ENCODE measurements at places on chromosomes 12 and 14.

DNA sequence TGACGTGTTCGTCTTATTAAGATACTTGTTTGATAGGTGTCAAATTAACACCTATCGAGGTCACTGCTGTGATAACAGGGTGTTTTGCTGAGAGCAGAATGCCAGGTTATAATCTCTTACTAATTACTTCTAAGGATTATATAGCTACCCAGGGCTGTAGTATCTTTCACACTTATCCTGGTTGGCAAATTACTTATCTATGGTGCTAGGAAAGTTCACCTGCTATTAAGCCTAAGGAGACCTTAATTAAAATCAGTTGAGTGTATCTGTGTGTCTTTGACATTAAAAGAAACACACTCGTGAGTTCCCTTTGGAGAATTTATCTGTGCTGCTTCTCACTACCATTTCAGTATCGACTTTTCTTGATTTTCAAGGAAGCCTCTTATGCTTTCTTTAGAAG lies 301.6 kb upstream of the SLC16A7 start:
- DNase-seq: no peak

DNA sequence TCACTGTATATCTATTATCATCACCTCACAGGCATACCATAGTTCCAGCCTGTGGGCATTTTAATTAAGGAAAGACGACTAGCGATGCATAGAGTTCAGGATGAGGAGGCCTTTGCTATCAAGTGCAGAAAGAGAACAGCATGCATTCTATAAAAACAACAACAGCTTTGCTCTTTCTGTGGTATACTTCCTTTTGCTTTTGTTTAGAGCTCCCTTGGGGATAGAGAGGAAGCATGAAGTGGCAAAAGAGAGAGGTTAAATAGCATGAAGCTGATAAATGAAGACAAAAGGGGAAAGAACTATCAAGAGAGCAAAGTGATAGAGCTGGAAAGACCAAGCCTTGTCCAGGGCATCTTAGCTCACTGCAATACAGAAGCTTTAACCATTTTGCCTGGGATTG lies 23.5 kb downstream of the IFNG-AS1 start:
- DNase-seq: no peak

DNA sequence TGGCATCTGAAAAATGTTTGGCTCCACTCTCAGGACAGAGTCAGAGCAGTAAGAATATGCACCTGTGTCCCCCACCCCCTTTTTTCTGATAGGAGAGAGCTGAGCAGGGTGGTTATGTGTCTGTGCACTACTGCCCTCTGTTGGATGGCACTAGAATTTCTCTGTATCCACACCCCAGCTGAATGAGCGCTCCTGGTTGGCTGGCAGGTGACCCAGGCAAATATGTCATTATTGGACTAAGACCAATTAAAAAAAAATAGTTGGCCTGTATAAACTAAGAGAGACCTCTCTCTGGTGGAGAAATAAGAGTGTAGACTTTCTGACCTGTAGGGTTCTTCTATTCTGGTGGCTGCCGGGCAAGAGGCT lies 107.0 kb downstream of the PTCSC3 start:
- DNase-seq: peak; percentile 4

DNA sequence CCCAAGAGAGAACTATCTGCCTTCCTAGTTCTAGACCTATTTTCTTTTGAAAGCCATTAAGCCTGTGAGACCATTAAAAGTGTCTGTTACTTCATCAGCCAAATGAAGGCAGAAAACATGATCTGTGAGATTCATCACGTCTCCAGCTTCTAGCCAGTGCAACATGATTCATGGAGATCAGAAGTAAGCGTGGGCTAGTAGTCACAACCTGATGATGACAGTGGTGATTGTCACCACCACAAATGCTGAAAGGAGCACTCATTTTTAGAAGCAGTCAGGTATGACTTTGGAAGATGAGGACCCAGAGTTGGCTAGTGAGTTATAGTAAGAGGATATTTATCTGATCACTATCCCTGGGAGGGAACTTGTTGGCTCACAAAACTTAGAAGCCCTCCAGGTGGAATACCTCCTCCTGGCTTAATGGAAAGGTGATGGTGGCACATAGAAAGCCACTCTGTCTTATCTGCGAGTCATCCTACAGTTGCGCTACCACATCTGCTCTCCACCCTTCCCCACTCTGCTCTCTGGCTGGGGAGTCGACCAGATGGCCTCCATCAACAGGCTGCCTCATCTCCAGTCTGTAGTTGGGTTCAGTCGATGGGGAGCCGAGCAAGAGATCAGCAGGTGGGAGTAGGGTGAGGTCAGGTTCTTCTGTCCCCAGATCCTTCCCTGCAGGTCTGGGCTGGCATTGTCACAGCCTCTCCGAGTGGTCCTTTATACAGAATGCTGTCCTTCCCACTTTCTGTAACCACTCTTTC lies 317.6 kb upstream of the FKBP4 start:
- DNase-seq: no peak

DNA sequence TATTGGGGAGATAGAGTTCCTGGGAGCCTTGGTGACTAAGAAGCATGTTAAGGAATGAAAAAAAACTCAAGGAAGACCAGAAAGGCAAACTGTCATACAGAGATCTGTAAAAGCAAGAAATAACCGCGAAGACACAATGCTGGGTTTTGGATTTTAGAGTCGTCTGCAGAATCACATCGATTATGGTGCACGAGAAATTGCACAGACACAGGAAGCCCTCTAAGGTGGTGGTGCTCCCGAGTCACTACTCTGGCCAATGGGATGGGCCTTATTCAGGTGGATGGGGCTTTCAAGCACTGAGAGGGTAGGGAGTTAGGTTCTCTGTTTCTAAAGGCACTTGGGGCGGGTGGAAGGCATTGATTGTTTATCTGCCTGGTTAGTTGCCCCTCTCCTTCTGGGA lies 10.3 kb upstream of the FLVCR2 start:
- DNase-seq: no peak

DNA sequence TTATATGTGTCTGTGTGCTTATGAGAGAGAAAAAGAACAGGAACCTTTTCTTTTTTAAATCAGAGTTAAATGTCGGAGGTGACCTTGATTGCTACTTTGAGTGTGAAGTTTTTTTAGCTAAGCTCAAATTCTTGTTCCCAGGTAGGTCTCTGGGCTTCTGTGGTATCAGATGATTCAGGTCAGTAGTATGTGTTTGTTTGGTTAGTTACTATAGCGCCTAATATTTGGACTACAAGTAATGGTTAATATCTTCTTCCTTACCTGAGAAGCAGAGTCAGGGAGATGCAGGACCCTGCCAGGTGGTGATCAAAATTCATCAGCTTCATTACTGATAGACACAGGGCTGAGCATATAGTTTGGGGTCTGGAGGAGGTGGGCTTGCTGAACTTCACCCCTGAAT lies 30.8 kb downstream of the ADCK1 start:
- no peak for DNase-seq

- DNase-seq: no peak
Observed at GRCh38 chr12:75529316-75529715, 17.9 kb upstream of the KRR1 start.

- no peak for DNase-seq
Observed at GRCh38 chr14:92941531-92941930, 18.6 kb downstream of the CHGA start.

DNA sequence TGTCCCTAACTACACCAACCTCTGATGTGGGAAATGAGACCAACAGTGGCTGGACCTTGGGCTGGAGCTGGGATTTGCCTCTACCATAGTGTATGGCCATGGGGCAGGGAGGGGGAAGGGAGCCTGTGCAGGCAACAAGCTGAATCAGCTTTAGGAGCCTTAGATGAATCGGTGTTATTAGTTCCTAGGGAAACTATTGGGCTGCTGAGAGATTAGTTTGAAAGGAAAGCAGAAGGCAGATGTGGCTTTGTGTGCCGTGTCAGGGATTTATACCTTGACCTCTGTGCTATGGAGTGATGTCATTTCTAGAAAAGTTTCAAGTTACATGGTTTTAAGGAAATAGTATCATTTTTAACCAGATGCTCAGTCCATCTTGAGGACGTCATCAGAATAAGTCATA lies 19.5 kb upstream of the GAS2L3 start:
- no peak for DNase-seq

DNA sequence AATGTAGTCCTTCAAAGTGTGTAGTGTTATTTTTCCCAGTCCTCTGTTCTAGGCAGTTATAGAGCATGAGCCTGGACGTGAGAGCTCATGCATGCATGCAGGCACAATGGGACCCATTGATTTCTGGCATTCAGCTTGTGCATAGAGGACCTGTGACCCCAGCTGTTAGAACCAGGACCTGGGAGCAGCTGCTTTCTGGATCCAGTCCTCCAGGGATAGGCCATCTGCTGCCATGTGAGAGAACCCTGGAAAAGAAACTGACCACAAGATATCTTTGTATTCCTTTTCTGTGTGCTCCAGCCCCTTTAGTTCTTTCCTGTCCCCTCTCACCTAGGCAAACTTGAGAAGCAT lies 76.9 kb downstream of the SUSD6 start:
- DNase-seq: no peak

- DNase-seq: no peak
Observed at GRCh38 chr12:7142056-7142644, 12.0 kb downstream of the CLSTN3 start.

GRCh38 chr14:56555921-56556570 lies 23.6 kb upstream of the TMEM260 start:
- DNase-seq: peak; percentile 20

DNA sequence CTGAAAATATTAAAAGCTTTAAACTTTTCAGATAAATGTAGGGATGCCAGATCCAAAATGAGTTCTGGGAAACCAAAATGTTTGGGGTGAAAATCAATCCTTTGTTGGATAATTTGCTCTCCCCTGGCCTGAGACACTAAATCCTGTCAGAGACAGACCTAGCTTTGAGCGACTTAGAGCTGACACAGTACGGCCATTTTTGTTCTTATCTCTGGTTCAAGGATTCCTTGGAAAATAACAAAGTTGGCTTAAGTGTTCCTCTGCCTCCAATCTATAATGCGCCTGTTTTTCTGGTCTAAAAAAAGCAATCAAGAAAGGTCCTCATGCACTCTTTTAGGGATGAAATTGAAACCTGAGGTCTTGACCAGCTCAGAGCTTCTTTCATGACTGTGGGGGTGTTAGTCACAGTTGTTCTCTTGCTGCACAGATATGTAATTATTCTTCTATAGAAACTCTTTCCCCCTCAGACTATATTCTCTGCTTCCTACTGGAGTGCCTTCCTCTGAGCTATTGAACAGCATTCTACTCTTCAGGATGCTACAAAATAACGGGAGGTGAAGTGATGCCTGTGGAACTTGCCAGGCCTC lies 52.3 kb upstream of the EGLN3 start:
- no peak for DNase-seq

- no peak for DNase-seq
Observed at GRCh38 chr12:70305794-70306193, 60.3 kb upstream of the KCNMB4 start.

- no peak for DNase-seq
Observed at GRCh38 chr12:123388951-123389559, 5.1 kb downstream of the KMT5A start.

- no peak for DNase-seq
Observed at GRCh38 chr12:28217805-28218204, 27.5 kb downstream of the CCDC91 start.

GRCh38 chr12:131088701-131089530 lies 135.2 kb downstream of the ADGRD1 start:
- DNase-seq: no peak

GRCh38 chr12:22334410-22335100 lies at the start of gene ST8SIA1:
Gene ST8SIA1 (minus strand): TSS chr12:22334707. CDS start chr12:22334232, 475 bp downstream.
- no peak for DNase-seq

- no peak for DNase-seq
Observed at GRCh38 chr12:131455581-131456110, 255.2 kb upstream of the SFSWAP start.

DNA sequence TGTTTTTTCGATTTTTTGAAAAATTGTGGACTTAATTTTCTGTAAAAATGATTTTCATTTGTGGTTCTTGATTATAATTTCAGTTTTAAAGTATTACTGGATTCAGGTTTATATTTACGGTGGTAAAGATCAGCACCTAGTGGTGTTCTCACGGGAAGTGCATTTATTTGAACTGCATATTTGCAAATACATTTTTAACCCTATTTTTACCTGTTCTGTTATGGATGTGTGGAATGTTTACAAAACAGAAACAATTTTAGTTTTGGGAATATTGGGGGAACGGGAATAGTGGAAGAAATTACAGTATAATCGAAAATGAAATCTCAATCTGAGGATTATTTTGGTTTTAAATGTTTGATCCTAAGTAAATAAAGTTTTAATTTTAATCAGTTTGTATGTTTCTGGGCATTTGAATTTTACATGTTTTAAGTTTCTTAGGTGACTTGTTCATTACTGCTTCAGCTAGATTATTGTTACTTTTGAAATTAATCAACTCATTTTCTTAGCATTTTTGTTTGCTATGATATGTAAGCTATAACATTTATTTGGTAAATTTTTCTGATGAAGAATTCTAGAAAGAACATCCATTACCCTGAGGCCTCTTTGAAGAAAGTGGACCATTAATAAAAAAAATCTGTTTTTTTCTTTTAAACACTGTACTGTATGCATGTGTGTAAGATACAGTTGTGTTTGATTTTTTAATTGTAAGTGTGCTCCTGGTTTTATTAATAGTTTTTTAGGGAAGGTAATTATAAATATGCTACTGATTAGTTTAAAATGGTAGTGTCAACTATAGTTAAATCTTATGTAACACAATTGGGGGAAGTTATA lies 942 bp downstream of the ATF7IP start:
- no peak for DNase-seq

GRCh38 chr14:44113769-44114730 lies 393.0 kb downstream of the FSCB start:
- DNase-seq: no peak

GRCh38 chr12:20280515-20280914 lies 87.8 kb upstream of the PDE3A start:
- DNase-seq: no peak

- DNase-seq: peak; percentile 93
Observed at GRCh38 chr12:103680591-103681141, 93.6 kb downstream of the STAB2 start.

GRCh38 chr12:29816874-29817725 lies 33.4 kb upstream of the TMTC1 start:
- no peak for DNase-seq

- DNase-seq: no peak
Observed at GRCh38 chr12:109847142-109847735, 14.0 kb upstream of the TRPV4 start.

- no peak for DNase-seq
Observed at GRCh38 chr12:1913377-1914113, 4.9 kb downstream of the CACNA2D4 start.

GRCh38 chr12:82937151-82937550 lies 250.4 kb downstream of the TMTC2 start:
- no peak for DNase-seq

- no peak for DNase-seq
Observed at GRCh38 chr14:65849558-65849957, 437.0 kb downstream of the FUT8 start.

- DNase-seq: no peak
Observed at GRCh38 chr12:131871677-131872076, 22.7 kb upstream of the ULK1 start.

GRCh38 chr12:102806592-102806991 lies 110.5 kb downstream of the PAH start:
- DNase-seq: no peak

DNA sequence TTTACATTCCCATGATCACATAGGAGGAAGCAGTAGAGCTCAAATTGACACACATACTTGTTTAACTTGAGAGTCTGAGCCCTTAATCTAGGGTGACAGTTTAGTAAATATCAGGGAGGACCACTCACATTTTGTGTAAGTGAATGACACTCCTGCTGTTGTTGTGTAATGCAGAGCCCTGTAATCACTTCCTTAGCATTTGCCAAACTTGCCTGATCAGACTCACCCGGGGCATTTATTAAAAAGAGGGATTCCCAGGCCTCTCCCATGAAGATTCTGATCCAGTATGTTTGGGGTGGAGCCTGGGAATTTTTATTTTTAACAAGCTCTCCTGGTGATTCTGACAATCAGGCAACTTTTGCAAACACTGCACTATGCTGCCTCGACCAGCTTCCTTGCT lies 119.6 kb downstream of the NUAK1 start:
- DNase-seq: no peak
